Fibroblast of skin of left quadriceps (primary cell): ENCODE measurements at places on chromosomes 1 and 21.

- no peak for DNase-seq
Measured at GRCh38 chr21:37742532-37742931, 173.7 kb downstream of the KCNJ6 start.

GRCh38 chr1:84853741-84854721 lies 39.0 kb downstream of the LPAR3 start:
- no peak for DNase-seq

GRCh38 chr1:21271550-21271949 lies 18.7 kb downstream of the ECE1 start:
- no peak for DNase-seq

DNA sequence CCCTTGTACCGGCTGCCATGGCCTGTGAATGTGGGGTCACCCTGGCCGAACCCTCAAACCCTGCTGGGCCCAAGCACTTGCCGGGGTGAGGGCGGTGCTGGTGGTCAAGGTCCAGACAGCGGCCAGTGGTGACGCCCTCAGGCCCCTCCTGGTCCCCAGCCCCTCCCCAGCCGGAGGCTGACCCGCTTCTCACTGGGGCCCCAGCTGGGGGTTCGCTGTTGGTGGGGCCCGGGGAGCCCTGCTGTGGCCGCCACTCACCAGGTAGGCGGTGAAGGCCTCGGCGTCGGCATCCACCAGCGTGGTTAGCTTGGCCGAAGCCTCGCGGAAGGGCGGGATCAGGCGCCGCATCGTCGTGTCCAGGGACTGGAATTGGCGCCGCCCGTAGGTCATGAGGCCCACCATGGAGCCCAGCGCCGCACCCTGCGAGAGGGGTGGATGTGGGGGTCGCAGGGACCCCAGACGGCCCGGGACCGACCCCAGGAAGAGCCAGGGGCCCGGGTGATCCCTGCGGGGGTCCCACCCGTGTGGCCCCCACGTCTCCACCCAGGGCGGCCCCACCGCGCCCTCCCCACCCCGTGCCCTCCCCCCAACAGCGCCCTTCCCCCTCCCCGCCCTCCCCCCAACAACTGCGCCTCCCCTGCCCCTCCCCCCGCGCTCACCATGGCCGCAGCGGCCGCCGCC lies 10.1 kb downstream of the FTCD start:
- no peak for DNase-seq

DNA sequence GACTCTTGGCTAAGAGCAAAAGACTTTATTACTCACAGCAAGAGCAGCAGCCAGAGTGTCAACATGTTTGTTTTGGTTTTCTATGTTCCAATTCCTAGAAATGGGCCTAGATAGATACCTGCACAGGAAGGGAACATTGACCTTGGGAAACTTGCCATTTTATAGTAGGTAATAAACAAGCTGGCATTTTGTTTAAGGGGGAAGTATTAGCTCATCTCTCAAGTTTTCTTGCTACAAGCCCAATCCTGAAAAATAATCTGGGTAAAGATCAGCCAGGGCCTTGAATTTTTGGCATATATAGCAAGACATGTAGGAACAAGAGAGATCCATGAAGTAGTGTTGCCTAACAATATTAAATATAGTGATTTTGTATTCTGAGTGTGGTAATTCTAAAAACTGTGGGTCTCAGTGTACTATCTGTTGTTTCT lies 51.4 kb upstream of the RGL1 start:
- DNase-seq: no peak

DNA sequence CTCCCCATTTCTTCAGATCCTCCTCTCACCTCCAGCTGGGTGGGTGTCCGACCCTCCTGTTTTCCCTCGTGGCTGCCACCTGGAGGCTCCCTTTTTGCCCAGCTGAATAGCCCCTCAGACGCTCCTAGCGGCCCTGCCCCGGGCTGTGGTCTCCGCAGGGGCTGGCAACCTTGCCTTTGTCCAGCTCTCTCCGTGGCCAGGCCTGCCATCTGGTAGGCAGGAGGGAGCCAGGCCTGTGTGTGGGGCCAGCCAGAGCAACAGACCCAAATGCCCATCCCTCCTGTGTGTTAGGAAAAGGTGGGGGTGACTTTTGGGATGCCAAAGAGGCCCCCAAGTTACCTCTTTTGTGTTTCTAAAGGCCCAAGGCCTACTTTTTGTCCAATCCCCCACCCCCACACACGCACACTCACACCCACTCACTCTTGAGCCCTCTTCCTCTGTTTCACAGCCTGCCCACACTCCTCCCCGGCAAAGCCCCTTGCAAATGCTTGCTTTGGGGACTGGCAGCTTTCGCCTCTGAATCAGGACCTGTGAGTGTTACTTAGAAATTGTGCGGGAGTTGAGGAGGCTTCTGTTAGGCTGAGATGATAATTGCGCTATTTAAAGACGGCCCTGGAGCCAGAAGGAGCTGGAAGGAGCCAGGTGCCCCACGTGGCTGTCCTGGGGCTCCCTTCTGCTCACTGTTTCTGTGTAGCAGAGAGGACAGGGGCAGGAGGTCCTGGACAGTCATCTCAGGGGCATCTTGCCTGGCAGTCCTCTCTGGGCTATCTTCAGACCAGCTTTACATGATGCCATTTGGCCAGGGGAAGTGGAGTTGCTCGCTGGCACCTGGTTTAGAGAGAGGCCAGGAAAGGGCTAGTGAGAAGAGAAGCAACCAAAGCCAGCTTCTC lies 9.1 kb downstream of the PPFIA4 start:
- DNase-seq: no peak

DNA sequence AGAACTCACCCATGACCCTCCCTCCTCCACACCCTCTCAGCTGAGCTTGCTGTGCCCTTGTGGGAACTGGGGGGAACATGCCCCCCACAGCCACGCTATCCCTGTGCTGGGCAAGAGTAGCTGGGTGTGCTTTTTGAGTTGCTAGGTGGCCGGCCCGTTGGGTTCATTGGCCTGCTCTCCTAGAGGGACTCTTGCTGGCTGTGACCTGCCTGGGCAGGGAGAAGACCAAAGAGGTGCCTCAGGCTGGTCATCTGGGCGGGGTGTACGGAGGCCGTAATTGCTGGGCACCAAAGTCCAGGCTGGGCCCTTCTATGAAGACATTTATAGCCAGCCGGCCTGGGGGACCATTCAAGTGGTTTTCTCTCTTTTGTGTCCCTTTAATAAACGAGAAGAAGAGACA lies 138.3 kb upstream of the ZBTB40 start:
- no peak for DNase-seq

DNA sequence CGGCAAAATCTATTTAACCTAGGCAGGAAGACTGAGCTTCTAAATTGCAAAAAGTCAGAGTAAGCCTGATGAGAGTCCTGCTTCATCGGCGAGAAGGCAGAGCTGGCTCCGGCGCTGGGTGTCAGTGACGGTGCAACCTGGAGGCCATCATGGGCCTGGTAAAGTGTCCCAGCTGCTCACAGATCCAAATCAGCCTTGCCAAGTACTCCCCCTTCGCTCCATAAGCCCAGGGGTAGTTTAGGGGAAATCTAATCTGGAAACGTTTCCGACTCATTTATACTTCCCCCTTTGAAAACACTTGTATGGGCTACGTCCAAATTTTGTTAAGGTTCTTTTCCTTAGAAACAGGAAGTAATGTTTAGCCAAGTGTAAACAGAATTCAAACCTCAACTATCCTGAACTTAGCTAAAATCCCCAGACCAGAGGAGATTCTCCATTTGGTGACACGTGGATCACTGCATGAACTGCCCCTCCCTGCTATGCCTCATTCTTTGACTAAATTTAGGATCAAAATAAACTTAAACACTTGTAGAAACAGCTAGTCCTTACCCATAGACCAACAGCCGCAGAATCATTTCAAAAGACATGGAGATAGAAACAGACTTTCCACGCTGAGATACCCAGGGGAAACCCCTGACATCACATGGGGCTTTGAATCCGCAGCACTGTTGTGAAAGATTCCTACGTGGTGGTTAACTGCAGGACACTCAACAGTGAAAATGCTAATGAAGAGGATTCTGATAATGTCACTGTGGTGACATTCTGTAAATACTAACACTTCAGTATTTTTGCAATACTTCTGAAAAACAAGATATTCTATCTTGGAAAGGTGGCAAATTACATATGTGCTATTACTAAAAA lies 172.7 kb downstream of the TGFBR3 start:
- no peak for DNase-seq

- no peak for DNase-seq
Measured at GRCh38 chr1:178220094-178220493, 126.2 kb downstream of the RASAL2 start.

GRCh38 chr21:26404288-26404687 lies 168.8 kb downstream of the CYYR1 start:
- DNase-seq: no peak

DNA sequence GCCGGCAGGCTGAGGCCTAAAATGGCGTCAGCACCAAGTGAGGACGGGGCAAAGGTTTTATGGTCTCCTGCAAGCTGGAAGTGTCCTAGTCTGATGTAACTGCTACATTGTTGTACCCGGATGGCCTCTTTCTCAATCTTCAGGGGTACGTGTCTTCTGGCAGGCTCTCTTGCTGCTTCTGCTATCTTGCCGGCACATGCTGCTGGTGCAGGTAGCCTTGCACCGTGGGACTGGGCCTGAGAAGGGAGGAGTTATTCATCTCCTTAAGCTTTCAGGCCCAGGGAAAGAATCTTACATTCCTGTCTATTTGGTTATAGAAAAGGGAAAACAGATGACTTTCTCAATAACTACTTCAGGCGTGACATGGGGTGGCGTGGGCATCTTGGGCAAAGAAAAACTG lies 72.2 kb downstream of the ZNF678 start:
- DNase-seq: no peak

GRCh38 chr1:227793948-227794816 lies 21.3 kb upstream of the PRSS38 start:
- peak; percentile 92 for DNase-seq

- peak; percentile 57 for DNase-seq
Measured at GRCh38 chr1:244381878-244382565, 69.7 kb downstream of the ADSS2 start.

- no peak for DNase-seq
Measured at GRCh38 chr21:26844258-26845065, 747 bp downstream of the ADAMTS1 start.

GRCh38 chr1:31753707-31754349 lies 10.3 kb downstream of the ADGRB2 start:
- no peak for DNase-seq

- DNase-seq: peak; percentile 99
Measured at GRCh38 chr1:79323239-79324025, 316.9 kb upstream of the ADGRL4 start.

DNA sequence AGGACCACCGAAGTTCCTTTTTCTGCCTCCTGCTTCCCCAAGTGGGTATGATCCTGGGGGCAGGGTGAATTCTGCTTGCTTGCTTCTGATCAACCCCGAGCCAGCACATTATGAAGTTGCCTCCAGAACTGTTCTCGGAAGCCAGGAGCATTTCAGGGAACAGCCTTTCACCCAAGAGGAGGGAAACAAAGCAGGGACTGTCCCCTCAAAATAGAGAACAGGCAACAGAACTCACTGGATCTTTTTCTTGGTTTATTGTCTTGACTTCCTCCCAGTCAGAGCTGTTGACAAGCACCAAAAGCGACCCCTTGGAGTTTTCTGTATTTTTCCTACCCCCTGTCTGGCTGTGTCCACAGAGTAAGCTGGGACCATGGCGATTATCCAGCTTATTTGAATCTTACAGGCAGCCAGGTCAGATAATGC lies 258.3 kb upstream of the SGIP1 start:
- DNase-seq: no peak

DNA sequence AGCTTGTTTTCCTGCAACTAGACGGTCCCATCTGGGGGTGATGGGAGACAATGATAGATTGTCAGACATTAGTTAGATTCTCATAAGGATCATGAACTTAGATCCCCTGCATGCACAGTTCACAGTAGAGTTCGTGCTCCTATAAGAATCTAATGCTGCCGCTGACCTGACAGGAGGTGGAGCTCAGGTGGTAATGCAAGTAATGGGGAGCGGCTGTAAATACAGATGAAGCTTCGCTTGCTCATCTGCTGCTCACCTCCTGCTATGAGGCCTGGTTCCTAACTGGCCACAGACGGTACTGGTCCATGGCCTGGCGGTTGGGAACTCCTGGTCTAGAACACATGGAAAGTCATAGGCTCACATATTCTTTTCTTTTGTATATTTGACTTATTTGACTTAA lies 42.0 kb downstream of the NIBAN1 start:
- DNase-seq: no peak

- DNase-seq: no peak
Measured at GRCh38 chr1:11321656-11322491, 48.9 kb downstream of the UBIAD1 start.

DNA sequence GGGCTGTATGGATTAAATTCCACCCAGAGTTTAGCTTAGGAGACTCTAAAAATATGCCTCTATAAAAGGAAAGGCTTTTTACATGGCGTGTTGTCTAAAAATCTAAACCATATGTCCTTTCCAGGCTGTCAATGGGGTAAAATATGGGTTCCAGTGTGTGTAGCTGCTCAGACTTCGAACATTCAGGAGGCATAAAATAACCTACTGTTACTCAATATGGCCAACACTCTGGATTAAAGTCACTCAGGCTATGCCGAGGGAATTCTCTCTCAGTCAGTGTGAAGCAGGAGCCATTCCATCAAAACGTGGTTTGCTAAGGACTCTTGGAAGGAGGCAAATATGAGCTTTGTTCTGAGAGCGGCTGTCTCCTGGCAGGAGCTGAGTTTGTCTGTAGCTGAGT lies 135.3 kb downstream of the RUNX1 start:
- peak; percentile 96 for DNase-seq

DNA sequence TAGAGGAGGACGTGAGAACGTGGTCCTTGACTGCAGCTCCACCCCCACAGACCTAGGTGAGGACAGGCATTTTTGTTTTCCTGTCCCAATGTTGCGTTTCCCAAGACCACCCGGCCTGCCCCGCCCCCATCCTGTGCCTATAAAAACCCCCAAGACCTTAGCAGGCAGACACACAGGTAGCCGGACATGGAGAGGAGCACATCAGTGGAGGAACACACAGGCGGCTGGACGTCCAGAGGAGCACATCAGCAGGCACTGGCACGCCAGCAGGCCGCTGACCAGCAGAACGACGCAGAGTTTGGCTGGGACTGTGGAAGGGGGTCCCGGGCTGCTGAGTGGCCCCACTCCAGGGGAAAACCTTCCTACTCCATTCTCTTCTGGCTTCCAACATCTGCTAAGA lies 12.7 kb upstream of the HMGCL start:
- DNase-seq: no peak

GRCh38 chr1:230715510-230715909 lies 1.6 kb upstream of the AGT start:
- no peak for DNase-seq

DNA sequence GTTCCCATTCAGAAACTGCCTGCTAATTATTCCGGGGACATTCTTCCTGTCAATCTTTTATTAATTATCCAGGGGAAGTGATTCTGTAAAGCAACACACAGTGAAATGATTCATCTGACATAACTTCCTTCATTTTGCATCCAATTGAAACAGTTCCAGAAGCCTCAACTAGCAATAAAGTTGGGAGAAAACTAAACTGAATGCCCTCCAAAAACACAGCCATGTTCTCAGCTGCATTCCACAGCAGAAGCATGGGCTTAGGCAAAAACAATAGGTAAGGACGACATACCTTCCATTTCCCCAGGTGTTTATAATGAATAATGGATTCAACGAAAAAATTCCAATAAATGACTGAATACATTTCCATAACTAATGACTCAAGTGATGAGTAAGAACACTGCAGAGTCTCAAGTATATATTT lies 36.9 kb upstream of the TARBP1 start:
- peak; percentile 81 for DNase-seq

- no peak for DNase-seq
Measured at GRCh38 chr1:167500283-167500860, 18.0 kb downstream of the CD247 start.
